SK-N-MC (cell line): ENCODE measurements at places on chromosomes 1 and 21.

- DNase-seq: no peak
Measured at GRCh38 chr1:43358121-43358745, 548 bp upstream of the CDC20 start.

DNA sequence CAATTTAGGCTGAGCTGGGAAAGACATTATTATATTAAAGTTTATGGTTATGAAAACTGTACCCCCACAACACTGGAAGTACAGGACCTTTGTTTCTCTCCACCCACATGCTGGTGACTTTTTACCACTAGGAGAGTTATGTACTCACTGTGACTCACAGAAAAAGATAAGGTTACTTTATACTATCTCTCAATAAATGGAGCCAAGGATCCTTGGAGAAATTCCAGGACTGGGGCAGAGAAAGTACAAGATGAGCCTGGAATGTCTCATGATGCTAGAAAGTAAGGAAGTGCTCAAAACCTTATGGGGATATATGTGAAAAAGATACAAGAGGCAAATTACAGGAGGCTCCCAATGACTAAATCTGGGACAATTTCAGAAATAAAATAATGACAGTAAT lies 63.9 kb upstream of the C1orf105 start:
- DNase-seq: no peak

GRCh38 chr1:92786111-92786901 lies 1.4 kb upstream of the EVI5 start:
- DNase-seq: no peak

DNA sequence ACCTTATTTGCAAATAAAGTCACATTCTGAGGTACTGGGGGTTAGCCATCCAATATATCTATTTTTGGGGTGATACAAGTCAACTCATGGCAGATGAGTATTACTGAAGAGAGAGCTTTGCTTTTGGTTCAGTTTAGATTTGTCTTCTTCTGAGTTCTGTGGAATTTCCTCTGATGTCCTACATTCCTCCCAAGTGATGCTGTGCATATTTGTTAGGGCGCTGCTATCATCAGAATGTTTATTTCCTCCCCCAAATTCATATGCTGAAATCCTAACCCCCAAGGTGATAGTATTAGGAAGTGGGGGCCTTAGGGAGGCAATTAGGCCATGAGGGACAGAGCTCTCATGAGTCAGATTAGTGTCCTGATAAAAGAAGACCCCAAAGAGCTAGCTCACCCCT lies 96.2 kb upstream of the WLS start:
- DNase-seq: no peak

- no peak for DNase-seq
Measured at GRCh38 chr1:31182352-31182751, 57.3 kb downstream of the NKAIN1 start.

DNA sequence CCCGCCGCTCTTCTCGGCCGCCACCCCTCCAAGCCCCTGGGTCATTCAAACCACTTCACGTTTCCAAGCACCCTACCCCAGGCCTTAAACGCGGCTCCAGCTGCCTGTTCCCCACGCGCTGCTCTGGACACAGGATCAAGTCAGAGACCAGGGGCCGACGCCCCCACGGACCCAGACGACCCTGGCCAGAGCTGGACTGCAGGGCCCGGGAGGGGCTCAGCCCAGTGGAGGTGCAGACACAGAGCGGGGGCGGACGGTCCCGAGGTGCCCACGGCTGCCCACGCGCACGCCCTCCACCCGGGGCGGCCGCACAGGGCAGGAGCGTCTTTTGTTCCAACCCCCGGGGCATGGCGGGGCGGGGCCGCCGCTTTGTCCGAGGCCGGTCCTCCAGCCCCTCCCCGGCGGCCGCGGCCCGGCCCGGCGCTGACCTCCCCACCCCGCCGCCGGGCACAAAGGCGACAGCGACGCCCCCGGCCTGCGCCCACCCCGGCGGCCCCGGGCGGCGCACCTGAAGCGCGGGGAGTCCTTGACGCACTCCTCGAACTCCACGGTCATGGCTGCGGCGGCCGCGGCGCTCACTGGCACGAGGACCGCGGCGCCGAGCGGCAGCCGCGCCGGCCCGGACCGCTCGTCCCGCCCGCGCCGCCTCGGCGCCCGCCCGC lies 338 bp downstream of the ACAP3 start:
- DNase-seq: no peak

DNA sequence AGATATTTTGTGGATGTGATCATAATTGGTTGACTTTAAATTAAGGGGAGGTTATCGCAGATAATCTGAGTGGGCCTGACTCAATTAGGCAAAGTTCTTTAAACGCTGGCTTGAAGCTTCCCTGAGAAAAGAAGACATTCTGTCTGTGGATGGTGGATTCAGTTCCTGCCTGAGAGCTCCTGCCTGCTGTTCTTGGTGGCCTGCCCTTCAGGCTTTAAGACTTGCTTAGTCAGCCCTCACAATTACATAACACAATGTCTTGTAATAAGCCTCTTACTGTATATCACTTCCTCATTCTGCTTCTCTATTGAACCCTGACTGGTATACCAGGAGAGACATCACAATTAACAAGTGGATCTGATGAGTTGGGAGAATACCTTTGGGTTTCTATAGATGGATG lies 50.2 kb downstream of the KCNJ6 start:
- DNase-seq: no peak

DNA sequence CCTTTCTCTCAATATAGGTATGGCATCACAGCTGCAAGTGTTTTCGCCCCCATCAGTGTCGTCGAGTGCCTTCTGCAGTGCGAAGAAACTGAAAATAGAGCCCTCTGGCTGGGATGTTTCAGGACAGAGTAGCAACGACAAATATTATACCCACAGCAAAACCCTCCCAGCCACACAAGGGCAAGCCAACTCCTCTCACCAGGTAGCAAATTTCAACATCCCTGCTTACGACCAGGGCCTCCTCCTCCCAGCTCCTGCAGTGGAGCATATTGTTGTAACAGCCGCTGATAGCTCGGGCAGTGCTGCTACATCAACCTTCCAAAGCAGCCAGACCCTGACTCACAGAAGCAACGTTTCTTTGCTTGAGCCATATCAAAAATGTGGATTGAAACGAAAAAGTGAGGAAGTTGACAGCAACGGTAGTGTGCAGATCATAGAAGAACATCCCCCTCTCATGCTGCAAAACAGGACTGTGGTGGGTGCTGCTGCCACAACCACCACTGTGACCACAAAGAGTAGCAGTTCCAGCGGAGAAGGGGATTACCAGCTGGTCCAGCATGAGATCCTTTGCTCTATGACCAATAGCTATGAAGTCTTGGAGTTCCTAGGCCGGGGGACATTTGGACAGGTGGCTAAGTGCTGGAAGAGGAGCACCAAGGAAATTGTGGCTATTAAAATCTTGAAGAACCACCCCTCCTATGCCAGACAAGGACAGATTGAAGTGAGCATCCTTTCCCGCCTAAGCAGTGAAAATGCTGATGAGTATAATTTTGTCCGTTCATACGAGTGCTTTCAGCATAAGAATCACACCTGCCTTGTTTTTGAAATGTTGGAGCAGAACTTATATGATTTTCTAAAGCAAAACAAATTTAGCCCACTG lies 11.5 kb downstream of the HIPK1 start:
- DNase-seq: no peak

DNA sequence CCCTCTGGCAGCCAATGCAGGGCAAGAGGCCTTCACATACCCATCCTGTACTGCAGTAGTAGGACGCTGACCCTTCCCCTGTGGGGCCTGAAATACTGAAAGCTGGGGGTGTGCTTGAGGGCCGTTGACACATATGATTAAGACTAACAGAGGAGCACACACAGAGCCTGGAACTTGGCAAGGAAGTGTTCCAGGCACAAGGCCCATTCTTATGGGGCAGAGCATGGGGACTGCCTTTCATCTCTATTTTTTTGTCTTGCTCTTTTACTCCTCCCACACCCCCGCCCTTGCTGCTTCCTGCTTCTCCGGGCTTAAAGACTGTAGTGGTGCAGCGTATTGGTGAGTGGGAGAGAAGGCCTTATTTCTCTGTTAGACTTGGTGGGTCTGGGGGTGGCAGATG lies 137.4 kb downstream of the BACH1 start:
- no peak for DNase-seq

GRCh38 chr1:203598752-203599151 lies 27.9 kb upstream of the ATP2B4 start:
- no peak for DNase-seq

DNA sequence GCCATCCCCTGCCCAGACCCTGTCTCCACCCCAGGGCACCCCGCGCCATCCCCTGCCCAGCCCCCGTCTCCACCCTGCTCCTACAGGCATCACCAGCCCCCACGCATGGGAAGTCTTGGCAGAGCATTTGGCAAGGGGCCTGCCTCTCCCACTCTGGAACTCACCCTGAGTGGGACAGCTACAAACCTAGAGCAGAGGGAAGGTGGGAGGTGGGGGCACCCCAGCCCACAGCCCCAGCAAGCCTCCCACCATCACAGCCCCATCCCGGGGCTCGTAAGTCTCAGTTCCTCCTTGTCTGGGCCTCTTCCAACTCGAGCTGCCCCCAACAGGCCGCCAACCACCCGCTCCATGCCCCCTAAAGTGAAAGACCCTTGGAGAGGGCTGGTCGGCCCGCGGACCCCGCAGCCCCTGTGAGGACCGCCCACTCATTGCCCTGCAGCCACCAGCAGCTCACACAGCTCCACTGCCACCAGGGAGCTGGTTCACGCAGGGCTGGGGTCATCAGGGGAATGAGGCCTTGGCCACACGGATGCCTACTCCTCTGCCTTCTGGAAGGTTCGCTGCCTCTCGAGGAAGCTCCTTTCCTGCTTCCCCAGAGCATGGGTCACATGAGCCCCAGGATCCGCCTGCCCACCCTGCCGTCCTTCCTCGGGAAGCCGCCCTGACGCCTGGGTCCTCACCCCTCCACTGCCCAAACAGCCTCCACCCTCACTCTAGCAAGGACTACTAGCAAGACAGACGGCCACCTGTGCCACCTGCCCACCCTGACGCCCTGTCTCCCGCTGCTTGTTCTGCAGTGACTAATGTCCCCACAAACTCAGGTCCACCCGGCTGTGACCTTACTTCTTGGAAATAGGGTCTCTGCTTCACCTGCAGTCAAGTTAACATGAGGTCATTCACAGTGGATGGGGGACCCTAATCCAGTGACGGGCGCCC lies 14.4 kb downstream of the MEGF6 start:
- no peak for DNase-seq

DNA sequence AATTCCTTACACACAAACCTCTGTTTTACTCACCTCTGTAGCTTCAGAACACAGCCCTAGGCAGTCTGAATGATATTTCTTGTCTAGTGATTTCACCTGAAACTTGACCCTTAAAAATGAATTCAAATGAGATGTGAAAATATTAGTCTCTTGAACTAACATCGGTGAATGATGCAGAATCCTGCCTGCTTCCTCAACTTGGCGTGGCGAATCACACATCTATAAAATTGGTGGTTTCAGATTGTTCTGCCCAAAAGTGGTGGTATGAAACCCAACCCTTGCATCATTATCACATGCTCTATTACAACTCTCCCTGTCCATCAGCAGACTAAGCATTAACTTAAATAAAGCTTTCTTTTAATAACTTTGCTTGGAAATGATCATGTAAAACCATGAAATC lies 26.9 kb upstream of the C1orf21 start:
- DNase-seq: no peak

DNA sequence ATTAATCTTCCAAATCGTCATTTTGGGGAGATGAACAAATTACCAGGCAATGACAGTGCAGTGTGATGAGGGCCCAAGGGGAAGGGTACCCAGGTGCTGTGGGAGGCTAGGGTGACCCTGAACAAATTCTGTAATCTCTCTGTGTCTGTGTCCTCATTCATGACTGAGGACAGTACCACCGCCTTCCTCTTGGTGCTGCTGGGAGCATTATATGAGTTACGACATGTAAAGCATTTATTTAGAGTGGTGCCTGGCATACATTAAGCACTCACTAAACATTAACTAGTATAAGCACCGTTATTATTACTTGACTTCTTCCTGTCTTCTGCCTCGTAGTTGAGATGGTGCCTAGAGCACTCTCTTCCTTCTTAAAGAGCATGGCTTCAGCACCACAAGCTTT lies 468.2 kb upstream of the VAMP3 start:
- DNase-seq: no peak

DNA sequence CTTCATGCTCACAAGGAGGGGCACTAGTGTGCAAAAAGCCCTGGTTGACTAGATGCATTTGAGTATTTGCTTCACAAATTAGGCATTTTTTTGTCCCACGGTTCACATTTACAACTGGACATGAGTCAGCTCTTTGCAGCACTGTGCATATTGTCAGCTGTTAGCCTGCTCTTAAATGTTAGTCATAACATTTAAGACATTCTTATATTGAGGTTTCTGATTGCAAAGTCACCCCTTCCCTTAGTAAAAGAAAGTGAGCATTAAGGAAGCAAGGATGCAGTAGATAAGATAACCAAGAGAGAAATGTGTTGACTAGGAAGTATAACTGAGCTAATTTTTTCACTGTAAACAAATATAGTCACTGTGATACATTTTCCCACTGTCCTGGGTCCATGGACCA lies 132.6 kb upstream of the CTTNBP2NL start:
- no peak for DNase-seq

- no peak for DNase-seq
Measured at GRCh38 chr1:28971980-28972771, 57.8 kb downstream of the EPB41 start.

- no peak for DNase-seq
Measured at GRCh38 chr1:161082996-161083747, 6.2 kb downstream of the NECTIN4 start.

DNA sequence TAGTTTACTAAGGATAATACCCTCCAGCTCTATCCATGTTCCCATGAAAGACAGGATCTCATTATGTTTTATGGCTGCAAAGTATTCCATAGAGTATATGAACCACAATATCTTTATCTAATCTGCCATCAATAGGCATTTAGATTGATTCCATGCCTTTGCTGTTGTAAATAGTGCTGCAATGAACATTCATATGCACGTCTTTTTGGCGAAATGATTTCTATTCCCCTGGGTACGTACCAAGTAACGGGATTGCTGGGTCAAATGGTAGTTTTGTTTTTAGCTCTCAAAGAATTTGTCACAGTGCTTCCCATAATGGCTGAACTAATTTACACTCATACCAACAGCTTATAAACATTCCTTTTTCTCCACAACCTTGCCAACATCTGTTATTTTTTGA lies 750.9 kb downstream of the BRINP3 start:
- peak; percentile 42 for DNase-seq

DNA sequence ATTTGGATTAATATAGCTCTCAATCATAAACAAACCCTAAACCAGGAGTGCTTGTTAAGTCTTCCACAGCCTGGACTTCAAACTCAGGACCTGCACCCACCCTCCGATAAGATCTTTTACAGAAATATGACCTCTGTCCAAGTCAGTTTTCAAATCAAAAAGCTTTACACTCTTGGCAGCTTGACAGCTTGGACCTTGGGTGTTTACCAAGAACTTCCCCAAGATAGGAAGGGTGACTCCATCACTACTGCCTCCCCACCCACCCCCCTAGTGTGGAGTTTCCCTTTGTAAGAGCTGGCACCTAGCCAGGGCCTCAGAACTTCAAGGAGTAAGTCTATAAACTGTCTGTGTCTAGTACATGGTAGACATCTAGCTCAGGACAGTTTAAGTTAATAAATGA lies 9.6 kb downstream of the BCAR3 start:
- no peak for DNase-seq

GRCh38 chr21:37413553-37414291 lies 47.1 kb downstream of the DYRK1A start:
- DNase-seq: no peak

- no peak for DNase-seq
Measured at GRCh38 chr1:143661418-143662101, 310.2 kb downstream of the FAM72C start.

- DNase-seq: no peak
Measured at GRCh38 chr1:81547912-81548303, 252.8 kb upstream of the ADGRL2 start.
